EL (cell line): ENCODE measurements at places on chromosomes 5 and 9.

DNA sequence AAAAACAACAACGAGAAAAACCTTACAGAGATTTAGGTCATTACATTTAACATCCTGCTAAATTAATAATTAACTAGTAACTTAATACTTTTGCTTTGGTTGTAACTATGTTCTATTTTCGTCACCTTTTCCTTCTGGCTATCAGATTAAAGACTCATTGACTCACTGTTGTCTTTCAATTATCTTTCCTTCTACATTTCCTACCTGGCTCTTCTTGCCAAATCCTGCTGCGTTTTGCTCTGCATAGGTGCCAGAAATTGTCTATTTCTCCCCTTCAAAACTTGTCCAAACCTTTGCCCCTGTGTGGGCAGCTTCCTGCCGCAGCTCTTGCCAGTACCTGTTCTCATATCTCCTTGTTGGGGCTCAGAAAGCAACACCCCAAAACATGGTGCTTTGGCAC lies 235.5 kb upstream of the ZNF608 start:
- DNase-seq, result no peak

DNA sequence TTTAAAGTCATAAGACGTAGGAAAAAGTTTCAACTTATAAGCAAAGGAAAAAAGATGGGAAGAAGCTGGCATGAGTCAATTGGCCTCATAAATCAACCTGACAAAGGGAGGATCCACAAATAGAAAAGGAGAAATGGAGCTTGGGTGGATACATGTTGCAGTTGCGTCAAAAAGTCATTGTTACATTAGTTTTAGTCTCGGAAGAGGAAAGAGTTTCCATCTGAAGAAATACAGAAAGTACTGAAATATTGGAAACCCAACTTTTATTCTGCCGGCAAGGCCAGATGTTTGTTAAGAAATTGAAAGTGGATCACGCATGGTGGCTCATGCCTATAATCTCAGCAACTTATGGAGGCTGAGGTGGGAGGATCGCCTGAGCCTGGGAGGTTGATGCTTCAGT lies 11.3 kb upstream of the TIMD4 start:
- DNase-seq, result no peak

DNA sequence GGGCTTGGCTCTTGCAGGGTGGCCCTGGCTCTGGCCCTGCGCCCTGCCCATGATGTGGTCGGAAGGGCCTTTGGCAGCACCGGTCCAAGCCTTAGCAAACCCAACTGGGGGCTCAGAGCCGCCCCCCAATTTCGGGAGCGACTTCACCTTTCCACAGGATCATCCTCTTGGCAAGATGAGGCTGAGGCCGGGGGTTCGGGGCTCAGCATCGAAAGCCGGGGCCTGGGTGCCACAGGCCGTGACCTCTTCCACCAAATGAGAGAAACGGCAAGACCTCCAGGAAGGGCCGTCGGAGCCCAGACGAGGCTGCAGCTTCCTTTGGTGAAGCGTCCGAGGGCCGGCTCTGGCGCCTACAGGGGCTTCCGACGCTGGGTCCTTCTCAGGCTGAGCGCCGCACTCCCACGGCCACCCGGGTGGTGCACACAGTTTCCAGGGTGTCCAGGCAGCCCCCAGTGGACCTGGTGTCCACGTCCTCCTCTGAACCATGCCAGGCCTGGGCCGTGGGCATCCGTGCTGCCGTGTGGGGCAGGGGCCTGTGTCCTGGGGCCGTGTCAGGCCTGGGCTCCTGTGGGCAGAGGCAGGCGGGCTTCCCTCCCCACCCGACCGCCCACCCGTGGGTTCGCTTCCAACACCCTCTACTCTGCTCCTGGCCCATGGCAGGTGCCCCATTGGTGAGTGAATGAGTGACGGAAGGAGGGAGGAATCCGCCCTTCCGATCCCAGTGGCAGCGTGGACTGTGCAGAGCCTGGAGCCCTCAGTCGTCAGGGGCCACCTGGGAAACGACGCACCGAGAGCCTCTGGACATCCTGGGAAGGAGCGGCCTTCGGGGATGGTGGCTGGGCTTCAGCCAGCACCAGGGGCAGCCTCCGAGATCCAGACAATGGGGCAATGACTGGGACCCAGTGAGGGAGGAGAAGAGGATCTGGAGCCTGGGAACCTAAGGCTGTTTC lies 5.2 kb upstream of the AGPAT2 start:
- DNase-seq, result no peak

DNA sequence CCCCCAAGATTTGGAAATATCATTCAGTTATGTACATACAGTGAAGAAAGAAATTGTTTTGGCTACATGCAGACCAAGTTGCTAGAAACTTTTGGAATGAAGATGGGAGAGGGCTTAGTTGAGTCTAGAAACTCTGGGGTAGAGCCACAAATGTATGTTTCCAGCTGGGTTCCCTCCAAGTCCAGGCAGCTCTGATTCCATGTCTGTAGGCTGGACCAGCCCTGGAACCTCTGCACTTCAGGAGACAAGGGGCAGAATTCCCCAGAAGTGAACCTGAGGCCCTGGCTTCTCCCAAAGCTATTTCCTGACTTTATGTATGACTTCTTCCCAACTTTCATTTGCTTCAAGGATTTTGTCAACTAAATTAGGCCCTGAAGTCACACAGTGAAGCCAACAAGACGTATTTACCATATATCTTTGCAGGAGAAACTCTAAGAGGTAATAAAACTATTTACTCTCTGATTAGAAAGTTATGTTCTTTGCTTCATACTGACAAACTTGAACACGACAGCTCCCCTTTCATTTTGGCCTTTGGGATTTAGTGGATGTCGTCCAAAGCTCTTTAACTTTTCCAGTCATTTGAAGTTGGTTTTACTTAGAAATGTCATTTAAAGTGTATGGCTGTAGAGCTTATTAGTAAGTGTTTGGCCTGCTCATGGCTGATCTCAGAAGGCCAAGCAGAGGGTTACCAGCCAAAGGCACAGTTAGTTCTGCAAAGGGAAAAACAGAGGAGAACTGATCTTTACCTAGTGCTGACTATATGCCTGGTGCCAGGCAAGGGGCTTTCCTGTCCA lies 152.0 kb upstream of the SLC28A3 start:
- DNase-seq, result no peak

- DNase-seq, result peak; percentile 69
Observed at GRCh38 chr5:17289681-17290539, 72.5 kb downstream of the BASP1 start.

DNA sequence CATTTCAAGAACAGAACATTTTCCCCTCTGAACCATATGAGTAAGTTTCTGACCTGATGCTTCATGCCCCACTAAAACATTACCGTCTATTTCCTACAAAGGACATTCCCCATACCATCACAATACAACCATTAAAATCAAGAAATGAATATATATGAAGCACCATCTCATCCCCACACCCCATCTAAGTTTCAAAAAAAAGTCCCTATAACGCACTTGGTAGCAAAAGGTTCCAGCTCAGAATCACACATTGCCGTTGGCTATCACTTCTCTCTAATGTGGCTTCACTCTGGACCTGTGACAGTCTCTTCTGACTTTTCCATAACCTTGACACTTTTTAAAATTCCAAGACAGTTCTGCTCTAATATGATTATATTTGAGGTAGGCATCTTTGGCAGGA lies 5.9 kb downstream of the EMB start:
- DNase-seq, result no peak
